Progenitor cell of endocrine pancreas (in vitro differentiated cells): ENCODE measurements at places on chromosomes 3 and 15. TPM values are rescaled to one million over a fixed set of nuclear protein-coding genes. Genes with fewer than 3 reads are reported as not detected.

DNA sequence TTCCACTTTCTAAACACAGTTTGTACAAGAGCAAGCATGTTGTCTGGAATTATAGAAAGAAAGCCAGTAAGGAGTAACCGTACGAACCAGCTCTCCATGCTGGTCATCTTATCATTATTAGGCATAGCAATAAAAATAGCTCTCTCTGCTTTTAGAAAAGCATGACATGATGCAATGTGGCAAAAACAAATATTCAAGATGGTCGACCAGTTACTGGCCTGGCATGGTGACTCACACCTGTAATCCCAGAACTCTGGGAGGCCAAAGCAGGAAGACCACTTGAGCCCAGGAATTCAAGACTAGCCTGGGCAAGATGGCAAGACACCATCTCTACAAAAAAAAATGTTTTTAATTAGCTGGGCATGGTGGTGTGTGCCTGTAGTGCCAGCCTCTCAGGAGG lies 2.6 kb upstream of the MAP4 start:
- DNase-seq, result no peak

GRCh38 chr3:3586843-3587646 lies 212.2 kb upstream of the LRRN1 start:
- no peak for DNase-seq

DNA sequence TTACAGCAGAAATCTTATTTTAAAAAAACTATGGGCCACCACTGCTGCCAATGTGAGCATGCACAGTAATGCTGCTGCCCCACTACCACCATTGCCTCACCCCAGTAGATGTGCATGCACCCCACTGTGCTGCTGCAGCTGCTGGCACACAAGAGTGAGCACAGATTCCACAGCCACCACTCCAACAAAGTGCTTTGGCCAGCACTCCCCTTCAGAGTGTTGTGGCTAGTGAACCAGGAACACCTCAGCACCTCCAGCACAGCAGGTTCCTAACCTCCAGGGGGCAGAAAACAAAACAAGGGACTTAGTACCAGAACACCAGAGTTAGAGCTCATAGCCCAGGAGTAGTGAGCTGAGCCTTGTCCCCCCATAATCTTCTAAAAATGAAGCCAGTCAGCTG lies 629.6 kb downstream of the PYDC2 start:
- DNase-seq, result no peak

CCDC39 gene
- 0.22 and 0.29 TPM in 2 replicates for total RNA-seq

DNAJA4 gene
- 4.6 and 4.8 TPM in 2 replicates for total RNA-seq

DLL4 gene
- 6.2 and 6.5 TPM in 2 replicates for total RNA-seq
